ENCODE measurements at places on chromosomes 13 and 19. TPM values are rescaled to one million over a fixed set of nuclear protein-coding genes. Genes with fewer than 3 reads are reported as not detected.

COL4A1 gene
- total RNA-seq: 43.7 TPM

KRTDAP gene
- total RNA-seq: not detected

KLK8 gene
- not detected for total RNA-seq

PRODH2 gene
- not detected for total RNA-seq

MCEMP1 gene
- total RNA-seq: not detected

TTC9B gene
- not detected for total RNA-seq

MOB3A gene
- 7.4 TPM for total RNA-seq

ZNF583 gene
- total RNA-seq: 8.3 TPM

UBE2L5 gene
- not detected for total RNA-seq

GRK1 gene
- total RNA-seq: not detected

ATP8A2 gene
- under 0.01 TPM for total RNA-seq

ZNF626 gene
- total RNA-seq: 7.1 TPM

C19orf33 gene
- total RNA-seq: 1.7 TPM

B3GNT8 gene
- total RNA-seq: 1.5 TPM

RAB8A gene
- 15.5 TPM for total RNA-seq

PRSS57 gene
- total RNA-seq: not detected

TSKS gene
- total RNA-seq: 0.57 TPM

ZNF439 gene
- total RNA-seq: 2.8 TPM

AP1M2 gene
- total RNA-seq: not detected

C5AR1 gene
- total RNA-seq: 0.09 TPM

TNPO2 gene
- total RNA-seq: 39.4 TPM

IGSF23 gene
- total RNA-seq: not detected

TTYH1 gene
- total RNA-seq: not detected

KCTD12 gene
- total RNA-seq: 62.6 TPM

KL gene
- total RNA-seq: 0.81 TPM

MEIOSIN gene
- total RNA-seq: not detected

PRR22 gene
- total RNA-seq: 0.09 TPM

CATSPERD gene
- not detected for total RNA-seq

APC2 gene
- 0.27 TPM for total RNA-seq

NLRP11 gene
- not detected for total RNA-seq

DHDH gene
- not detected for total RNA-seq

RAB20 gene
- 1.6 TPM for total RNA-seq

NXNL1 gene
- not detected for total RNA-seq

ZNF491 gene
- total RNA-seq: 0.99 TPM

STAP2 gene
- 7.5 TPM for total RNA-seq

FXYD5 gene
- 59.8 TPM for total RNA-seq

ZNF225 gene
- total RNA-seq: 10.8 TPM

POLR1D gene
- total RNA-seq: 52.0 TPM

DKKL1 gene
- 0.18 TPM for total RNA-seq

ACP7 gene
- total RNA-seq: 0.45 TPM

TYROBP gene
- total RNA-seq: not detected

DMAC2 gene
- 31.2 TPM for total RNA-seq

TMEM150B gene
- not detected for total RNA-seq

BRCA2 gene
- total RNA-seq: 23.1 TPM

ELSPBP1 gene
- total RNA-seq: not detected

ZNF180 gene
- total RNA-seq: 34.6 TPM

ACER1 gene
- not detected for total RNA-seq

ATP4B gene
- total RNA-seq: not detected

SLC8A2 gene
- not detected for total RNA-seq

RFPL4AL1 gene
- not detected for total RNA-seq

FXYD1 gene
- total RNA-seq: 2.5 TPM

METTL21C gene
- 1.8 TPM for total RNA-seq

IFNL1 gene
- total RNA-seq: not detected

PDCD5 gene
- total RNA-seq: 161 TPM

ZNF865 gene
- total RNA-seq: 0.08 TPM

POU2F2 gene
- total RNA-seq: 0.08 TPM

FCER2 gene
- total RNA-seq: not detected

ERICH6B gene
- not detected for total RNA-seq

KLK6 gene
- not detected for total RNA-seq

All from fibroblast of the aortic adventitia (primary cell).